ENCODE measurements at places on chromosomes 16 and 17.

- DNase-seq = no peak
These were observed 16.3 kb downstream of the NACA2 start for GRCh38 chr17:61574542-61575351.

DNA sequence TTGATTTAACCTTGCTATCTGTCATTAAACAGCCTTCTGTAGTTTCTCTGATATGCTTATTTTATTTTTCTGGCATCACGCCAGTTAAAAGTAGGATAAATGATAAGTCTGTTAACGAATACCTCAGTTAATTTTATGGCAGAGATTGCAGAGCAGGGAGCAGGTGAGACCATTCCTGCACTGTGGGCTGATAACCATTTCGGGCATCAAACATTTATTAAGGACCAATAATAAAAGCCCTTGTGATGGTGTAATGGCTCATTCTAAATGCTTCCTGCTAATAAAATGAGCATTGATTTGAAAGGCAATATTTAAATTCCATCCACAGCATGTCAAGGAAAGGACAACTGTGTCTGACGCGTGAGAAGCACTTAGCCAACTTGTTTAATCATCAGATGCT lies 94.1 kb downstream of the ASIC2 start:
- no peak for DNase-seq

GRCh38 chr16:78094166-78094565 lies 5.3 kb upstream of the WWOX start:
- DNase-seq = no peak

DNA sequence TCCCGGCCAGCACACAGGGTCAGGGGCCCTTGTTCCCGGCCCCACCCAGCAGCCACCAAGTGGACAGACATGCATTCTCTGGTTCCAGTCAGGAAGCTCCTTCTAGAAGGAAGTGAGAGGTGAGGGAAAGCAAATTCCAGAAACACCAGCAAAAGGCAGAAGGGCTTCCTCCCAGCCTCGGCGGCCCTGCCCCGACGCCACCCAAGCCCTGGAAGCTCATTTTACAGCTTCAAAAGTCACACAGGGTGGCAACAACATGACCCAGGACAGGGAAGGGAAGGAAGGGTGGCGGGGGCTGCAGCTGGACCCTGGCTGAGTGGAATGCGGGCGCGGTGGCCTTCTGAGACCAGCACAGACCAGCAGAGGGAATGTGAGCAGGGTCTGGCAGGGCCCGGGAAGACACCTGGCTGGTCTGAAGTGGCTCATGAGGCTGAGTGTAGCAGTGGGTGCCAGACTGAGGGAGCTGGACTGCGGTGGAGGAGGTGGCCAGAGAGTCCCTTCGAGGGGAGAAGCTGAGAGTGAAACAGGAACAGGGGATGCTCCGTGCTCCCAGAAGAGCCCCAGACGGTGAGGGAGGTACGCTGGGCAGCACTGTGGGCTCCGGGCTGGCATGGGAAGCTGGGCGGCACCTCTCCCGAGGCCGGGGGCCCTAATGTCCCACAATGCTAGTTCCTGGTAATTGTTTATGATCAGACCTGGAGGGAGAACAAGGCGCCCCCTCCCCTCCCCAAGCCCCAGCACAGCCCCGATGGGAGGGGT lies 1.9 kb upstream of the UNC13D start:
- no peak for DNase-seq

DNA sequence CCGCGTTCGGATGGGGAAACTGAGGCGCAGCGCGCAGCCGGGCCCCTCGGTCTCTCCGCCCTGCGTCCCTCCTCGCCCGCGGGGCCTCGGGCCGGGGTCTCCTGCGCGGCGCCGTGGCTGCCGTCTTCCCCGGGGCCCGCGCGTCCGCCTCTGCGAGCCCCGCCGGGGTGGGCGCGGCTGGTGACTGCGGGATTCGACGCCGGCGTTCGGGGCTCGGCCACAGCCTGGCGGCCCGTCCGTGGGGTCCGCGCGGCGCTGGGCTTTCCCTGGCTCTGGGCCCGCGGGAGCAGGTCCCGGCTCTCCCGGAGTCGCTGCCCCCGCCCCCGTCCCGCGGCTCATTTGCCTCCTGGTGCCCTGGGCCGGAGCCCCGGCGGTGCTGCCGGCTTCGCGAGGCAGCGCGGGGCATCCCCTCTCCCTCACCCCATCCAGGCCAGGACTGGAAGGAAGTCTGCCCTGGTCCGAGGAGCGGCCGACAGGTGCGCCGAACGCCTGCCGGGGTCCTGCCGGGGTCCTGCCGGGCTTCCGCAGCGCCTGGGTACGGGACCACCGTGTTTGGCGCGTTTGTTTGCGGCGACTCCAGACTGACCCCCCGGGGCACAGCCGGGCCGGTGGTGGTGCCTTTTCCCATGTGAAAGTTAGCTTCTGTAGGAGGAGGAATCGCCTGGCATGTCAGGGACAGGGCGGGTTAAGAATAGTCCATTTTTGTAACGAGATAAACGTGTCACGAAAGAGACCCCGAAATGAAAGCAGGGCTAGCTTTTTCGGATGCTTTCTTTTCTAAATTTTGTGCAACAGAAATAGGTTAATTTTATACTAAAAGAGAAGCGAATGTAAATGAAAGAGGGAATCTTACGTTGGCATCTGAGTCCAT lies 671 bp downstream of the CHMP6 start:
- no peak for DNase-seq

GRCh38 chr16:24531166-24531565 lies 8.2 kb upstream of the RBBP6 start:
- no peak for DNase-seq

GRCh38 chr16:31467151-31467773 lies 4.7 kb upstream of the TGFB1I1 start:
- DNase-seq = no peak

DNA sequence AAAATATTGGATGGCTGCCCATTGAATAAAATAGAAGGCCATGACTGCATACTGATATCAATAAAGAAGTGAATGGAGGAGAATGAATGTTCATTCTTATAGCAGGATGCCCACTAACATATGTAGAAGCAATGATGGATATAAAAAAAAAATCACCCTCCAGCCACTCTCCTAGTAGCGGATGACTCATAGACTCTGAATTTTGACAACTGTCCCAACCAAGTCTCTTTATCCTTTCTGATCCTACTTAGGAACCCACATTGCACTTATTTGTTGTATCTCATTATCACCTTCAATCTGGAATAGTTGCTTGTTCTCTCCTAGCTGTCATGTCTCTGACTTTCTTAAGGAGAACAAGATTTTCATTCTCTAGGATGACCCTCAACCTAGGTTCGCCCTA lies 429.9 kb downstream of the HS3ST3B1 start:
- no peak for DNase-seq

GRCh38 chr17:49148171-49148570 lies 15.6 kb downstream of the B4GALNT2 start:
- no peak for DNase-seq

- no peak for DNase-seq
These were observed 21.2 kb upstream of the TAOK1 start for GRCh38 chr17:29368926-29369325.

DNA sequence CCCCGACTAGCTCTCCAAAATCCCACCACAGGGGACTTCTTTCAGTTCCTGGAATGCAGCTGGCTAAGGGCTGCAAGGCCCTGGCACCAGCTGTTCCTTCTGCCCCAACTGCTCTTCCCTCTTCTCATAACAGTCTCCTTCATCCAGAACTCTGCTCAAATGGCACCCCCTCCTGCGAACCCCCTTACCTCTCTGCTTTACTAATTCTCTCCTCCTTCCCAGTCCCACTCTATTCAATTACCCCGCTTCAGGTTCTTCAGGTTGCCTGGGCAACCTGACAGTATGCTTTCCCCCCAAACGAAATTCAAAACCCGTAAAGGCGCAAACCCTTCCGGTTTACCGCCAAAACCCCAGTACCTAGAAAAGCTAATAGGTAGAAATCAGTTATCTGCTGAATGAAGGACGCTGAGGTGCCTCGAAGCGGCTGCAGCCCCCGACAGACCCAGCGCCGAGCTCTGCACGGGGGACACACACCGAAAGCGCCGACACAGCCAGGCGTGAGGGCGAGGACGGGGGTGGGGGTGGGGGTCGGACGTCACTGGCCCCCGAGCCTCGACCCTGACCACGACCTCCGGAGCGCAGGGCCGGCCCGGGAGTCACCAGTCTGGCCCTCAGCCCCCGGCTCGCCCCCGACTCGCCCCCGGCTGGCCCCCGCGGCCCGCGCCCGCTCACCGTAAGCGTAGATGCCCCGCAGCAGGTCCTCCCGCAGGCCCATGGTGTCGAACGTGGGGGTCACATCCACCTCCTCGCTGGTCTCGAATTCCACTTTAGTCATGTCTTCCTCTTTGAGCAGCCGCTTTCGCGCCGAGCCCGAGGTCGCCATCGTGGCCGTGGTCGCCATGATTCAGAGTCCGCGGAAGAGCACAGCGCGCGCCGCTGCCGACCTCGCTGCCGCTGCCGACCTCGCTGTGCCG lies 550 bp downstream of the EIF4A3 start:
- no peak for DNase-seq

- no peak for DNase-seq
These were observed 11.6 kb upstream of the TMEM100 start for GRCh38 chr17:55734128-55734781.

DNA sequence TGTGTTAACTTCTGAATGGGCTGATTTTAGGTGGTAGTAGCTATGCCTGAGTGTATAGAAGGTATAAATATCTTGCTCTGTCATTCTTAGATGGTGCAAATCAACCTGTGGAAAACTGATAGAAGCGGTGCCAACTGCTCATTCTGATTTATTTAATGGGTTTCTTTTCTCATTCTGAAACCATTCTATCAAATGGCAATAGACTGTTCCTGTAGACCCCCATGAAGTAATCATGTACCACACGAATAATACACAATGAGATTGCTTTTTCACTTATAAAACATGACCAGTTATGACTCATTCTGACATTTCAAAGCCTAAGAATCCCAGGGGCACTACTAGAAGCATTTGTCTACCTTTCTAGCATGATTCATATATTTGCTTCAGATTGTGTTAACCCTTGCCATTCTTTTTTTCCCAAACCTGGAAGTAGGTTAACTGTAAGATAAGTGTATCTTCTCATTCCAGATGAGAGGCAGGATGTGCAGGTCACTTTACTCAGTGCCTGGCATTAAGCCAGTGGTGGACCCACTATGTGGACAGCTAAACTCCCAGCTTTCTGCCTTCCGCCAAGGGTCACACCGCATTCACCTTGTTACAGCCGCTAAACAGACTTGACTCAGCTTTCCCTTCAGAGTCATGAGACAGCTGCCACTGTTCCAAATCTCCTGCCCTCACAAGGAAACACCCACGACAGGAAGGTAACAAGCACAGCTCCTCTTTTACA lies 16.4 kb upstream of the SLC16A11 start:
- DNase-seq = no peak

GRCh38 chr17:7460850-7461660 lies 16.2 kb downstream of the CHRNB1 start:
- no peak for DNase-seq

- DNase-seq = no peak
These were observed 827 bp downstream of the MPO start for GRCh38 chr17:58279736-58280479.

- DNase-seq = no peak
These were observed 33.9 kb downstream of the ARHGAP27 start for GRCh38 chr17:45398800-45399199.

- DNase-seq = no peak
These were observed 3.7 kb upstream of the PYCR1 start for GRCh38 chr17:81940538-81941483.

DNA sequence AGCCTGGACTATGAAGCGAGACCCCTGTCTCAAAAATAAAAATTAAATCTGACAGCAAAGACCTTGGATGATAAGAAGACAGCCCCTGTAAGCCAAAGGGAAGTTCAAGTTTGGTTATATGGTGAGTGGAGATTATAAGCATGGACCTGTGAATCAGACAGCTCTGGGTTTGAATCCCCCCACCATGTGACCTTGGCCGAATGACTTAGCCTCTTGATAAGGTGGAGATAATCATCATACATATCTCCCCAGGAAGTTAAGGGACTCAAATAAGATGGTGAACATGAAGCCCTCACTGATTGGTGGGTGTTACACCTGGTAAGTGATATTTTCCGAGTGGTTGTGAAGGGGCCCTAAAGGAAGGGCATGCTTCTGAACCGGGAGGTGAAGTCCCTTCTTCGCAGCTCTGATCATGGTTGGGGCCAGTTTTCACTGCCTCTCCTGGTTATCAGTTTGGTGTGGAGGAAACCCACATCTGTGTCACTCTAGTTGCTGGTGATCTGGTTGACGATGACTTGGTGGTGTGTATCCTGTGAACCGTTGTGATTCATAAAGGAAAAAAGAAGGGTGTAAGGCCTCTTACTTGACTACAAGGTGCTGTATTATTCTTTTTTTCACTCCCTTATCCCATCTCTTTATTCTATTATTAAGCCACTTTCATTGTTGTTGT lies 61.7 kb upstream of the CLEC18A start:
- DNase-seq = no peak

- DNase-seq = no peak
These were observed 34.9 kb upstream of the RGS9 start for GRCh38 chr17:65102235-65102634.

DNA sequence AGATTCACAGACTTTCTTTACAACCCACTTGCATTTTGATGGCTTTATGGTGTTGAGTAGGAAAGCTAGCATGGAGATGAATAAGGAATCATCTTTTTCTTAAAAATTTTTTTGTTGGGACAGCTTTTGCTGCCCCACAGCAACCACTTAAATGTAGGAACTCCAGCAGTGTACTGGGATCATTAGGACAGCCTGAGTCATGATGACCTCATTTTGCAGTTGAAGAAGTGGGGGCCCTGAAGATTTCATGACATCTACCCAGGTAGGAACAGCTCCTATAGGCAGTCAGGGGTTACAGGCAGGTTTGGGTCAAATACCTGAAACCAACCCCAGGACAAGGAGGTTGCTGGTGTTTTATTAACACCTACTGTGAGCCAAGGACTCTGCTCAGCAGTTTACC lies 2.1 kb downstream of the METTL22 start:
- no peak for DNase-seq

GRCh38 chr16:71855937-71856662 lies 10.3 kb downstream of the ATXN1L start:
- no peak for DNase-seq

GRCh38 chr17:73307130-73307529 lies 4.7 kb downstream of the CDC42EP4 start:
- DNase-seq = no peak

DNA sequence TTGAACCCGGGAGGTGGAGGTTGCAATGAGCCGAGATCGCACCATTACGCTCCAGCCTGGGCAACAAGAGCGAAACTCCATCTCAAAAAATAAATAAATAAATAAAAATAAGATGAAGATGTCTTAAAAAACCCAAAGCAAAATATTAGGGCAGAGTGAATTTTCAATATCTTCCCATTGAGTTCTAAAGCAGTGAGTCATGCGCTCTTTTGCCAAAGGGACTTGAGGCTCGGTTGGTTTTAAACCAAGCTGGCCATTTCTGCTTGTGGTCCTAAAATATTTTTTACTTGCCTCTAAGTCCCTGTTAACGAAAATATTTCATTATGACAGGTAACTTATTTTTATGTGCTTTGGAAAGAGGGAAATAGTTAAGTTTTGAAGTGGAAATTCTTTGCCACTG lies 4.7 kb downstream of the PAFAH1B1 start:
- DNase-seq = no peak

DNA sequence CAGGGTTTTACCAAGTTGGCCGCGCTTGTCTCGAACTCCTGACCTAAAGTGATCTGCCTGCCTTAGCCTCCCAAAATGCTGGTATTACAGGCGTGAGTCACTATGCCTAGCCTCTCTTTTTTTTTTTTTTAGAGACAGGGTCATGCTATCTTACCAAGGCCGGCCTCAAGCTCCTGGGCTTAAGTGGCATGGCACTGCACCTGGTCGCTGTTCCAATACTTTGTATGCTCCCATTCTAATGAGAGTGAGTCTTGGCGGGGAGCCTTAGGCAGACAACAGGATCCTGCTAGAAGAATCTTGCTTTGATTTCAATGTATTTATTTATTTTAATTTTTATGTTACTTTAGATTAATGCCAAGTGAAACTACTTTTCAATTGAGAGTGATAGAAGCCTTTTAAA lies 21.9 kb downstream of the TOM1L2 start:
- no peak for DNase-seq
